ENCODE measurements at places on chromosomes 5 and 9.

GRCh38 chr5:38751103-38751502 lies 94.7 kb upstream of the OSMR start:
- DNase-seq: no peak
- H3K27ac ChIP-seq: no peak overlapping the region
- H3K4me3 ChIP-seq: no peak overlapping the region
- H3K36me3 ChIP-seq: no peaks in the 10 kb centered on the region
- H3K4me1 ChIP-seq: no peaks in the 10 kb centered on the region

- no peak for DNase-seq
- no peak overlapping the region for H3K27ac ChIP-seq
- no peaks in the 10 kb centered on the region for H3K27me3 ChIP-seq
- H3K4me1 ChIP-seq: no peaks in the 10 kb centered on the region
- H3K4me3 ChIP-seq: no peak overlapping the region
These were observed 190.2 kb downstream of the ASTN2 start for GRCh38 chr9:117224695-117225094.

GRCh38 chr5:23411200-23411599 lies 96.2 kb upstream of the PRDM9 start:
- H3K4me1 ChIP-seq: no peaks in the 10 kb centered on the region
- H3K27me3 ChIP-seq: no peaks in the 10 kb centered on the region
- no peak overlapping the region for H3K4me3 ChIP-seq

- H3K4me3 ChIP-seq: no peak overlapping the region
- no peaks in the 10 kb centered on the region for H3K36me3 ChIP-seq
These were observed 35.2 kb downstream of the DTWD2 start for GRCh38 chr5:118952992-118953651.

DNA sequence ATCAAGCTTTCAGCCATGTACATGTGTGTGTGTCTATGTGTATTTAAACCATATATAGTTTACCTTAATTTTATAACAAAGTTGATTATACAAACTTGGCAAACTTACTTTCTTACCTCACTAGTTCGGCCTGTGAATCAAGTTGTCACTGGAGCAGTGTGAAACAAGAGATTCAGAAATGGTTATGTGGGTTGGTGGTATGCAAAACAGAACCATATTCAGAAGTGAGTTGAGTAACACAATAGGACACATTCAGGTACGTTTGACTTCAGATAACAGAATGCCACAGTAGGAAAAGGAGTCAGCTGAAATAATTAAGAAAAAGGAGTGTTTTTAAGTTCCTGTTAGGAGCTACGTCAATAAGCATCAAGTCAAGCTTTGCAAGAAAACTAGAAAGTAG lies 21.5 kb downstream of the XPA start:
- no peak overlapping the region for H3K27ac ChIP-seq
- no peaks in the 10 kb centered on the region for H3K4me1 ChIP-seq
- no peak for DNase-seq
- no peak overlapping the region for H3K4me3 ChIP-seq
- H3K27me3 ChIP-seq: no peaks in the 10 kb centered on the region
- peaks cover 85% of the 10 kb centered on the region for H3K36me3 ChIP-seq

GRCh38 chr9:105656131-105656921 lies 5.9 kb upstream of the TAL2 start:
- H3K4me3 ChIP-seq: no peak overlapping the region
- H3K27me3 ChIP-seq: no peaks in the 10 kb centered on the region
- H3K27ac ChIP-seq: no peak overlapping the region

GRCh38 chr5:40401284-40402006 lies 278.3 kb upstream of the PTGER4 start:
- DNase-seq: no peak
- H3K36me3 ChIP-seq: no peaks in the 10 kb centered on the region
- no peak overlapping the region for H3K4me3 ChIP-seq
- H3K27me3 ChIP-seq: no peaks in the 10 kb centered on the region
- H3K27ac ChIP-seq: peak overlapping the region; percentile 39
- peaks cover 44% of the 10 kb centered on the region for H3K4me1 ChIP-seq

DNA sequence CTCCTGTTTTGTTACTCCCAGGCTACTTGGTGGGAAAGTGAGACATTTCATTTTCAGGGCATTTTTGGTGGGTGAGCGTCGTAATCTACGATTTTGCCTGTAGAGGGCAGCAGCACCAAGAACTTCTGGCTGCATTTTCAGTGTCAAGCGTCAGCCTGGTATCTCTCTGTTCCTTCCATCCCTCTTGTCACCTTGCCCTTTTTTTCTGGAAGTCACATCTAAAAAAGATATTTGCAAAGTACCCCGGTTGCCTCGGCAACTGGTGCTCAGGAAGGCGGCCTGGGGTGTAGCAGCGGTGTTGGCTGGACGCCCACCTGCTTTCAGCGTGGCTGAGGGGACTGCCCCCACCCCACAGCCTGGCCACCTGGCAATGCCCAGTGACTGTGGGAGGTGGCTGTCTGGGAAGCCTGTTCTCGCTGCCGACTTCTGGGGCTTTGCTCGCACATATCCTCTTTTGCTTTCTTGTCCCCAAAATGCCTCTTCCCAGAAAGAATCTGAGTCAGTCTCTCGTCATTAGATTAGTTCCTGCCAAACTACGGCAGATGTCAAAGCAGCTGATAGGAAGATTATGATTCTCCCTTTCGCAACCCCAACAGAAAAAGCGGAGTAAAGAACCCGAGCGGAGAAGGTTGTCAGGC lies 84.5 kb downstream of the ACER2 start:
- no peak overlapping the region for H3K4me3 ChIP-seq
- no peaks in the 10 kb centered on the region for H3K36me3 ChIP-seq
- H3K27me3 ChIP-seq: peaks cover 3% of the 10 kb centered on the region
- peaks cover 8% of the 10 kb centered on the region for H3K4me1 ChIP-seq

- H3K27me3 ChIP-seq: no peaks in the 10 kb centered on the region
- no peaks in the 10 kb centered on the region for H3K4me1 ChIP-seq
- H3K4me3 ChIP-seq: no peak overlapping the region
- no peak overlapping the region for H3K27ac ChIP-seq
- no peak for DNase-seq
- no peaks in the 10 kb centered on the region for H3K36me3 ChIP-seq
These were observed 7.0 kb downstream of the NFIB start for GRCh38 chr9:14306672-14307660.

GRCh38 chr5:10288592-10289219 lies 19.0 kb downstream of the CMBL start:
- no peaks in the 10 kb centered on the region for H3K36me3 ChIP-seq
- H3K4me3 ChIP-seq: no peak overlapping the region
- H3K27me3 ChIP-seq: no peaks in the 10 kb centered on the region
- H3K4me1 ChIP-seq: peaks cover 8% of the 10 kb centered on the region
- DNase-seq: peak; percentile 71

GRCh38 chr5:155019601-155020226 lies 6.2 kb downstream of the KIF4B start:
- no peak for DNase-seq
- H3K4me1 ChIP-seq: no peaks in the 10 kb centered on the region
- no peak overlapping the region for H3K27ac ChIP-seq
- peaks cover 10% of the 10 kb centered on the region for H3K27me3 ChIP-seq

DNA sequence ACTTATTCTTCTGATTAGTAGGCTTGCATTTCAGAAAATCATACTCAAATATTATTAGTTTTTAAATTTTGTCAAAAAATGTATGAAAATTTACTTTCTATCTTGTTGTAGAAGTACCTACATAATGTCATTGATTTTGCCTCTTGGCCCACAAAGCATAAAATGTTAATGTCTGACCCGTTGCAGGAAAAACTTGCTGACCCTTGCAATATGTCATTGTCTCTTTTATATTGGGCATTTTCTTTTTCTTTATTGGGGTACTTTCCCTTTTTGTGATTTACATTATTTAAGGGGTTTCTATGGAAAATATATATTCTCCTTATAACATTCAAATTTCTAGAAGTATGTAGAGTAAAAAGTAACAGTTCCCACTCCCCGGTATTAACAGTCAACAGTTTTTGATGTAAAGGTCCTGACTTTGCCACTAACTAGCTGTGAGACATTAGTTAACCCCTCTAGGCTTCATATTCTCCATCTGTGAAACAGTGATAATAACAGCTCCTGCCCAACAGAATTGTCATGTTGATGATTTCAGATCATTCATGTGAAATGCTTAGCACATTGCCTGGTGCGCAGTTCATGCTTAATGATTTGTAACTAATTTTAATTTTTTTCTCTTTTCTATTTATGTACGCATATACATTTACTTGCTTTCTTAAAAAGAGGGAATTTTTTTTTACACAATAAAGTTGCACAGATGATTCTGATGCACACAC lies 243.2 kb downstream of the ARHGAP26 start:
- H3K4me1 ChIP-seq: no peaks in the 10 kb centered on the region
- H3K36me3 ChIP-seq: peaks cover 17% of the 10 kb centered on the region
- no peak for DNase-seq
- no peaks in the 10 kb centered on the region for H3K27me3 ChIP-seq

DNA sequence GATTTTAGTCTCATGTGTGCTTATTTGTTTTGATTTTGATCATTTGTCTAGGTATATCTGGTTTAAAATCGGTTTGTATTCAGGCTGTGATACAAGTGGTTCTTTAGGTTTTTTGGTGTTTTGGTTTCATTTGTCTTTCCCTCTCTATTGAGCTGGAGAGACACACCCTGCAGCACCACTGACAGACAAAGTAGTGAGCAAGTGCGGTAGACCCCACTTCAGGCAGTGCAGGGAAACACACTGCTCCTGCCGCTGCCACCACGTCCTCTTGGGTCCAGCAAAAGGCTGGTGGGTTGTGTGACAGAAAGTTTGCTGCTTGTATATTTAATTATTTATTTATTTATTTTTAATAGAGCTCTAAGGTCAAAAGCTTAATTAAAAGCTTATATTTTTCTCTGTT lies 801.0 kb downstream of the NR2F1-AS1 start:
- H3K27me3 ChIP-seq: no peaks in the 10 kb centered on the region
- no peak overlapping the region for H3K4me3 ChIP-seq
- no peak for DNase-seq

- no peak overlapping the region for H3K27ac ChIP-seq
- H3K36me3 ChIP-seq: no peaks in the 10 kb centered on the region
- H3K4me3 ChIP-seq: no peak overlapping the region
- no peaks in the 10 kb centered on the region for H3K27me3 ChIP-seq
- no peaks in the 10 kb centered on the region for H3K4me1 ChIP-seq
These were observed 160.3 kb upstream of the NFIL3 start for GRCh38 chr9:91583966-91584365.

- DNase-seq: no peak
- H3K4me1 ChIP-seq: peaks cover 20% of the 10 kb centered on the region
- peaks cover 3% of the 10 kb centered on the region for H3K27me3 ChIP-seq
- H3K36me3 ChIP-seq: no peaks in the 10 kb centered on the region
- H3K27ac ChIP-seq: no peak overlapping the region
- no peak overlapping the region for H3K4me3 ChIP-seq
These were observed 1.4 kb downstream of the CAST start for GRCh38 chr5:96663608-96664007.

DNA sequence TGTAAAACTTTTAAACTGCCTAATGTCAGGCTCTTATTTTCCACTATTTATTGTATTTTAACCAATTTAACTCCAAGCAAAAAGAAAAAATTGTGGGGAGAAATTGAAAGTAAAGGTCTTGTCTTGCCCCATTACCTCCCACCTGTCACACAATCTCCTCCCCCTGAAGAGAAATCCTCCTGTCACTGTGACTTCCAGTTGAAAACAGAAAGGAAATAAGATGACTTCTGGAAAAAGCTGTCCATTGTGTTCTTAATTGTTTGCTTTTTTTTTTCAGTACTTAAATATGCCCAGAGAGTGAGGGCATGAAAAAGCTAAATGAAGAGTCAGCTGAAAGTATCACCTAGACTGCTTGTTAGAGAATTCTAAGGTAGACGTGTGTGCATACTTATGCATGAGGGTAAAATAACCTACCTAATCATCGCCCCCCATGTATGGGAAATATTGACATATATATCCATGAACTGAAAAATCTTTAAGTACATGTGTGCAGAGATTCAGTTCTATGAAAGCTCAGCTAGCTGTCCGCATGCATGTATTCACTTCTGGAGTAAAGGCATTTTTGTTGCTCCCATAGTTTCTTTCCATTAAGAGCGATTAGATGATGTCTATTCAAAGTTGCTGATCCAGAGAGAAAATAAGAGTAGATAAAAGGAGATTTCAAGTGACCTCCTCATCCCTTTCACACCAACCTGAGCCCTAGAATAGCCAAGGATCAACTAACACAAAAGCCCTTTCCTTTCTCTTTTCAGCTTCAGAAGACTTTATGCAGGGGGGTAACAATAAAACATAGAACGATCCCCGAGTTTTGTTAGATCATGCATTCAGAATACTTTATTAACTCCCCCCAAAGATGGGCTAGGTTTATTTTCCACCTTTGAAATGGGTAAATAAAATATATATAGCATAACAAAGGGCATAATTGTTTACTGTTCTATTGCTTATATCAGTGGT lies 5.3 kb downstream of the NR2F1-AS1 start:
- H3K4me1 ChIP-seq: no peaks in the 10 kb centered on the region
- H3K27ac ChIP-seq: no peak overlapping the region
- H3K4me3 ChIP-seq: no peak overlapping the region
- no peaks in the 10 kb centered on the region for H3K36me3 ChIP-seq

GRCh38 chr9:114452219-114453165 lies 52.8 kb downstream of the WHRN start:
- DNase-seq: no peak
- no peaks in the 10 kb centered on the region for H3K4me1 ChIP-seq
- no peak overlapping the region for H3K4me3 ChIP-seq
- H3K36me3 ChIP-seq: no peaks in the 10 kb centered on the region
- peaks cover 10% of the 10 kb centered on the region for H3K27me3 ChIP-seq

DNA sequence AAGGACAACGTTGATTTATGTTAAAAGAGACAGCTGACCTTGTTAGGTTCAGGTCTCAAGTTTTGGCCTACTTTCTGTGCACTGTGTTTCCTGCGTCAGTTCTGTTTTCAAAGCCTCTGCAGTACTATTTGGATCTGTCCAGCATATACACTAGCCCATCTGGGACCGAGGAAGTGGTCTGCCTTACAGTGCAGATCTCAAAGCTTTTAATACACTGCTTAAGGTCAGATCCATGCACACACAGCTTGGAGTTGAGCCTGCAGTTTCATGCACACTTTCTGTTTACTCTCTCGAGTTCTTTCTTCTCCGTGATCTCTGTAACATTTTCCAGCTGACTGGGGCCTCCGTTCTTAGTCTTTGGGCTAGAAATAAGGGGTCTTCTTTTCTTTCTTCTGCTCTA lies 24.1 kb downstream of the CARTPT start:
- H3K4me1 ChIP-seq: no peaks in the 10 kb centered on the region
- H3K27ac ChIP-seq: no peak overlapping the region
- H3K27me3 ChIP-seq: no peaks in the 10 kb centered on the region
- DNase-seq: no peak
- no peaks in the 10 kb centered on the region for H3K36me3 ChIP-seq

- no peaks in the 10 kb centered on the region for H3K4me1 ChIP-seq
- peaks cover 22% of the 10 kb centered on the region for H3K27me3 ChIP-seq
- H3K27ac ChIP-seq: no peak overlapping the region
These were observed 231.0 kb upstream of the ADAMTS16 start for GRCh38 chr5:4909086-4909485.

- no peaks in the 10 kb centered on the region for H3K27me3 ChIP-seq
- peak overlapping the region; percentile 66 for H3K27ac ChIP-seq
- no peak overlapping the region for H3K4me3 ChIP-seq
These were observed 16.0 kb downstream of the SLC22A5 start for GRCh38 chr5:132385326-132386105.

GRCh38 chr5:93580063-93580926 lies 724 bp downstream of the NR2F1-AS1 start:
- no peak overlapping the region for H3K4me3 ChIP-seq
- H3K27me3 ChIP-seq: peaks cover 29% of the 10 kb centered on the region
- no peak overlapping the region for H3K27ac ChIP-seq
- no peaks in the 10 kb centered on the region for H3K36me3 ChIP-seq
- peaks cover 18% of the 10 kb centered on the region for H3K4me1 ChIP-seq

All from DND-41 (cell line).